ENCODE measurements at places on chromosomes 2 and 18.

- DNase-seq, result no peak
These were observed 38.3 kb downstream of the SRSF7 start for GRCh38 chr2:38712871-38713270.

- no peak for DNase-seq
These were observed 61.9 kb upstream of the SLC39A10 start for GRCh38 chr2:195594919-195595694.

GRCh38 chr18:8241731-8242130 is 367.5 kb upstream of the RAB12 start:
- no peak for DNase-seq

- DNase-seq, result no peak
These were observed 427.3 kb downstream of the DCDC2C start for GRCh38 chr2:4130651-4131050.

- DNase-seq, result no peak
These were observed 294.9 kb upstream of the ATP5MC3 start for GRCh38 chr2:175476374-175476773.

- DNase-seq, result no peak
These were observed 103.0 kb downstream of the AP1S3 start for GRCh38 chr2:223734346-223734745.

GRCh38 chr2:218395826-218396687 is 3.6 kb upstream of the CTDSP1 start:
- DNase-seq, result peak; percentile 96

DNA sequence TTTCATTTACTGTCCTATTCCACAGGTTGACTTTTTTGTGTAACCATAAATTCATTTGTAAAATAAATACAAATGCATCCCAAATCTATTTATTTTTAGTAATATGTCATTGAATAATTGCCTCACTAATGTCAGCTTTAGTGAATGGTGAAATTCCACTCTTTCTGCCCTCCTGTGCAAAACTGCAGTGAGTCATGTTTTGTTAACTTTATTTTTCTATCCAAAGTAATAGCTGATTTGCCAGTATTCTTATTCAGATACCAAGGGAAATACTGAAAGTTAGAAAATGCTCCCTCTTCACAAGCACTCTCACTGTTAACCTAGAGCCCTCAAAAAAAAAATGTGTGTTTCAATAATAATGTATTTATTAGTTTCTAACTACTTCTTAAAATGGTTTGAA is 322.8 kb downstream of the RIT2 start:
- DNase-seq, result no peak

DNA sequence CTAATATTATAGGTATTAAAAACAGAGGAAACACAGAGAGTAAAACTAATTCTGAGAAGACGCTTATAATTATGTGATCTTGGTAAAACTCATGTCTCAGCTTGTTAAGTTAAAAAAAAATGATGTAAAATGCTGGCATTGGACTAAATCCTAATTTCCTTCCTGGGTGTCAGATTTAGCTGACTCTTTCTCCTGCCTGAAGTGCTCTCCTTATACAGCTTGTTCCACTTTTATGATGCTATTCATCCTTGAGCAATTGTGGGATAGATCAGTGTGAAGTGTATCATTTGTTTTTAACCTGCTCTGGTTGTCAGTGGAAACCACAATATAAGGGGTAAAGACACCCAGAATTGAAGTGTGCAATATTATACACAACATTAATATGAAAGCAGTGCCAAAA is 84.9 kb downstream of the EFEMP1 start:
- DNase-seq, result no peak

DNA sequence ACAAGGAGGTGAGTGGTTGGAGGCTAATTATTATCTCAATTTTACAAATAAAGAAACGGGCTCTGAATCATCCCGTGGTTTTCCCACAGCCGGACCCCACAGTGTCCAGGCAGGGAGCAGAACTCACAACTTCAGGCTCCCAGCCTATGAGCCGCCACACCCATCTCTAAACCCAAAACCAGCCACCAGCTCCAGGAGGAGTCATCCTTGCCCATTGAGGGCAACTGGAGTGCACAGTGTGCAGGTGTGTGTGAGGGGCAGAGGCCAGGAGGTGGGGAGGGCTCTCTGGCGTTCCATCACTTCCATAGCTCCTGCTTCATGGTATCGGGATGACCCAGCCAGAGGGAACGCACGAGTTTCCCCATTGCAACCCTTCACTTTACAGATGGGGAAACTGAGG is 144.5 kb downstream of the CYP26B1 start:
- DNase-seq, result no peak

DNA sequence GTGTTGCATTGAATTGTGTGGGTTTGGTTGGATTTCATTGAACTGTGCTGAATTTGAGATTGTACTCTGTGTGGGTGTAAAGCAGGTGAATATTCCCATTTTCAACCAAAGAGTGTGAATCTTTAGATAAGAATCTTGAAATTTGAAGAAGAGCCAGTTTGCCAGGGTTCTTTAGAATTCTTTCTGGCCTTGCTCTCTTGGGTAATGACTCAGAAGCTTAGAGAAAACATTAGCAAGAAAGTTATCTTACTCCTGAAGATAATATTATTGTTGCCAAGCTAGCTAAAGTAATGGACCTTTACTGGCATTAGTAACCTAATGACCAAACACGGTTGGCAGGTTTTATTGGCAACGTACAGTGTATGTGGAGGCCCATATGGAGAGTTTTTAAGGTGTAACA is 46.4 kb upstream of the SIX3 start:
- no peak for DNase-seq

Data from CD4-positive, alpha-beta T cell treated with Interleukin-1 beta for 1 hour (primary cell).